ENCODE measurements at places on chromosomes 5 and 9. TPM values are rescaled to one million over a fixed set of nuclear protein-coding genes. Genes with fewer than 3 reads are reported as not detected.

- H3K36me3 ChIP-seq = peaks cover 25% of the 10 kb centered on the region
- no peak for DNase-seq
- no peaks in the 10 kb centered on the region for H3K27me3 ChIP-seq
- 0 out of 2 replicates have a peak, but pooled peaks cover 3% of the 10 kb centered on the region for H3K4me1 ChIP-seq
- no peak overlapping the region for H3K27ac ChIP-seq
Measured at GRCh38 chr9:126415741-126416370, 89.2 kb downstream of the MVB12B start.

DNA sequence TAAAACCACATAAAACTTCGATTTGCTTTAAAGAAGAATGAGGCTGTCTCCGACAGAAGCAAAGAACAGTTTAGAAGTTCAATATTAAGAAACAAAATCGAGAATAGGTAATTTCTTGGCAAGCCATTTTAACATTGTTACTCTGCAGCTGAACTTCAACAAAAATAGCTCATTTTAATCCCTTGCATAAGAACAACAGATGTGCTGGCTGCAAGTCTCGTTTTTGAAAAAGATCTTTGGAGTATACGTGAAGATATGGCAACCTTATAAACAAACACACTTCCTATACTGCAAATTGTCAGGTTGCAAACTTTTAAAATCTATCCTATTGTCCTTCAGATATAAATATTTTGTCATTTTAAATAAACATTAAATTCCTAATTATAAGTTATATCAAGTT is 71.5 kb downstream of the FBN2 start:
- no peak for DNase-seq
- no peaks in the 10 kb centered on the region for H3K27me3 ChIP-seq
- no peaks in the 10 kb centered on the region for H3K4me1 ChIP-seq
- no peak overlapping the region for H3K27ac ChIP-seq
- no peaks in the 10 kb centered on the region for H3K36me3 ChIP-seq

MEF2C gene
- total RNA-seq = not detected

GRCh38 chr9:113990975-113991471 is 87.1 kb downstream of the AMBP start:
- H3K27me3 ChIP-seq = no peaks in the 10 kb centered on the region
- no peak overlapping the region for H3K4me3 ChIP-seq
- no peak for DNase-seq

ROPN1L gene
- not detected for total RNA-seq

GRCh38 chr9:111599092-111599954 is at the start of gene PTGR1:
Gene PTGR1, minus strand, starts transcription at chr9:111599647. Its CDS starts 2,225 bp downstream, at chr9:111597422.
- peak; percentile 35 for DNase-seq
- H3K4me1 ChIP-seq = peaks cover 52% of the 10 kb centered on the region
- H3K27ac ChIP-seq = peak within 1 kb of the TSS; percentile 76
- H3K4me3 ChIP-seq = peak within 1 kb of the TSS; percentile 77
- no peaks in the 10 kb centered on the region for H3K27me3 ChIP-seq

DNA sequence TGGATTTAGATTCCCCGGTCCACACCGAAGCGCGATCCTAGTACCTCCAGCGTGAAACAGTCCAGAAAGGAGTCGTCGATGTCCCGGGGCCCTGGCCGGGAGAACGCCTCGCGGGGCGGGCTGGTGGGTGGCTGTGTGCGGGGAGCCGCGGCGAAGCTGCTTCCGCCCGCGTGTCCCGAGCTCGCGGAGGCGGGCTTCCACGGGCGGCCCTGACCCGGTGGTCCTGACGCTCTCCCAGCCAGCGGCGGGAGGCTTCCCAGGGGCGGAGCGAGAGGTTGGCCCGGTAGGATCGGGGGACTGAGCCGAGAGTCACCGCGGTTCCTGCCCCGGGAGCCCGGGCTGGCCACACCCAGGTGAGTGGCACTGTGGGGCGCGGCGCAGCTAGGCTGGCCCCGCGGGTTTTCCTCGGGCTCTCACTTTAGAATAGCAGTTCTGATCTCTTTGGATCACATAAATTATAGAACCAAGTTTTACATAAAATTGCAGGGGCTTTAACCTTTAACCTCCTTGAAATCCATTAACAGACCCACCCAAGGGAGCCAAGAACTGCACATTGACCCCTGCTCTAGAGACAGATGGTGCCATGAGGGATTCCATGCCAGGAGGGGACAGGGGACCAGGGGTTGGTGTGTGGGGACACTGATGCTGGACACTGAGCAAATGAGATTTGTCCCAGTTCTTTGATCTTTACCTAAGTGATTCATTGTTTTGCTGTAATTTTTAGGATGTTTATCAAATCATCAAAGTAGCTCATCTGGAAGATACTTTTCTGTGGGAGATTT is 29.2 kb upstream of the IL31RA start:
- H3K36me3 ChIP-seq = no peaks in the 10 kb centered on the region
- H3K4me1 ChIP-seq = no peaks in the 10 kb centered on the region
- no peaks in the 10 kb centered on the region for H3K27me3 ChIP-seq
- DNase-seq = no peak
- no peak overlapping the region for H3K27ac ChIP-seq

GRCh38 chr5:74613283-74613682 is 27.2 kb downstream of the ENC1 start:
- no peaks in the 10 kb centered on the region for H3K27me3 ChIP-seq
- no peak for DNase-seq
- H3K36me3 ChIP-seq = no peaks in the 10 kb centered on the region
- no peak overlapping the region for H3K4me3 ChIP-seq
- H3K4me1 ChIP-seq = peaks cover 47% of the 10 kb centered on the region

PCDHA6 gene
- not detected for total RNA-seq

DNA sequence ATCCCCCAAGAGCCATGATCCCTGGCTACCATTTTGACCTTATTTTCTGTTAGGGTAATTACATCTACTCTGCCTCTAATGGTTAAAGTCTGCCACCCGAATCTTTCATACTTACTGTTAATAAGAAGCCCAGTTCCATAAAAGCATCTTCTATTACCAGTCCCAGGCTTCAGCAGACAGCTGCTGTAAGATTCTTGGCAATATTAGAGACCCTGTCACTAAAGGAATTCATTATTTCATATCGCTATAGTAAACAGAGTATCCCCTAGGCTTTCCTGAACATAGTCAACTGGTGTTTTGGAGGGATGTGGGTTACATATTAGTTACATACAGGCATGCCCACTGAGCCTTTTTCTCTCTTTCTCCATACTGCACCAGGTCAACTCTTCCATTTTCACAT is 608.7 kb upstream of the SEMA6A start:
- H3K27me3 ChIP-seq = no peaks in the 10 kb centered on the region
- H3K4me3 ChIP-seq = no peak overlapping the region
- DNase-seq = no peak
- no peaks in the 10 kb centered on the region for H3K36me3 ChIP-seq
- no peak overlapping the region for H3K27ac ChIP-seq
- no peaks in the 10 kb centered on the region for H3K4me1 ChIP-seq

DNA sequence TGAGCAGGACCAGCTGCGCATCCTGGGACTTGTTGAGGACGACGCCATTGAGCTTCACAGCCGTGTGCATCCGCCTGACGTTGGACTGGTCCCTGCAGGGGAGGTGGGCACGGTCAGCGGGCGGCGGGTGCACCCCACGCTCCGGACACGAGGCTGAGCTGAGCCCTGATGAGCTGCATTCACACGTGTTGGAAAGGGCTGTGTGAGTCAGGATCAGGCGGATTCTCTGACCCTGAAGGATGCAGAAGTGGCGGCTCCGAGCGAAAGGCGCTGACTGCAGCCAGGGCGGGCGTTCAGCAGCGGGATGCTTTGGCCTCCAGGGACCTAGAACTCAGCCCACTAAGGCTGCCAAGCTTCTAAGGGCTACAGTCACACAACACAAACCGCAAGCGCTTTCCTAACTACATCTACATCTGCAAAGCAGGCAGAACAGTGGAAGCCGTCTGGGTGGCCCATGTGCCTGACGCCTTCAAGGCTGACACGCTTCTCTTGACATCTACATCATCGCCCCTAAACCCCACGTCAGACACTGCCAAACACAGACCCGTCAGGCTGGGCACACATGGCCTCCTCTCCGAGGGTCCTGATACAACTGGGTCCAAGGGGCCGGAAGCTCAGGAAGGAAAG is 44.9 kb downstream of the NKD2 start:
- no peaks in the 10 kb centered on the region for H3K27me3 ChIP-seq
- peaks cover 54% of the 10 kb centered on the region for H3K36me3 ChIP-seq
- H3K27ac ChIP-seq = no peak overlapping the region

GRCh38 chr5:121027636-121028035 is 563.5 kb downstream of the PRR16 start:
- H3K36me3 ChIP-seq = no peaks in the 10 kb centered on the region
- no peak overlapping the region for H3K4me3 ChIP-seq
- DNase-seq = no peak

IL6ST gene
- 161 TPM for total RNA-seq

GRCh38 chr9:94212531-94212930 is 46.6 kb upstream of the ZNF169 start:
- no peak overlapping the region for H3K4me3 ChIP-seq
- no peak overlapping the region for H3K27ac ChIP-seq
- DNase-seq = no peak
- peaks cover 10% of the 10 kb centered on the region for H3K27me3 ChIP-seq
- H3K36me3 ChIP-seq = no peaks in the 10 kb centered on the region
- H3K4me1 ChIP-seq = 0 out of 2 replicates have a peak, but pooled peaks cover 4% of the 10 kb centered on the region

RGS7BP gene
- total RNA-seq = not detected

DNA sequence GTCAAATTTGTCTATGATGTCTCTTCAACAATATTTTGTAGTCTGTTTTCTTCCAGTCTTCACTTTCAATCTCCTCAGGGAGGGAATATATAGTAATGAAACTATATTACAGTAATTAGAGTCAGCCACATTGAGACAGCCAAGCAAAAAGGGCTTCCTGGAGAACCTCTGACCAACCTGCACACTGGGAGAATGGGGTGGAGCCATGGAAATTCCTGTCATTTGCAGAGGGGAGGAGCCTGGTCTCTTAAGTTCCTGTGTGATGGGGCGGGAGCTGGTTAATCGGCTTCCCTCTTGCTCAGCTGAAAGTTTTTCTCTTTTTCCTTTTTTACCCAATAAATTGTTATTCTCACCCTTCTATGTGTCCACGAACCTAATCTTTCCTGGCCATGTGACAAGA is 1220.0 kb downstream of the PTPRD start:
- H3K4me1 ChIP-seq = no peaks in the 10 kb centered on the region
- H3K27me3 ChIP-seq = no peaks in the 10 kb centered on the region
- H3K4me3 ChIP-seq = no peak overlapping the region
- no peak overlapping the region for H3K27ac ChIP-seq
- H3K36me3 ChIP-seq = no peaks in the 10 kb centered on the region
- no peak for DNase-seq

STPG3 gene
- not detected for total RNA-seq

- H3K4me1 ChIP-seq = peaks cover 9% of the 10 kb centered on the region
- DNase-seq = no peak
- no peaks in the 10 kb centered on the region for H3K27me3 ChIP-seq
- H3K4me3 ChIP-seq = no peak overlapping the region
Measured at GRCh38 chr5:103512500-103512899, 50.1 kb downstream of the NUDT12 start.

PDE6A gene
- total RNA-seq = not detected

GRCh38 chr5:95799191-95799835 is 23.2 kb downstream of the GLRX start:
- H3K27ac ChIP-seq = no peak overlapping the region
- peaks cover 69% of the 10 kb centered on the region for H3K4me1 ChIP-seq
- H3K4me3 ChIP-seq = no peak overlapping the region
- H3K27me3 ChIP-seq = no peaks in the 10 kb centered on the region

DNA sequence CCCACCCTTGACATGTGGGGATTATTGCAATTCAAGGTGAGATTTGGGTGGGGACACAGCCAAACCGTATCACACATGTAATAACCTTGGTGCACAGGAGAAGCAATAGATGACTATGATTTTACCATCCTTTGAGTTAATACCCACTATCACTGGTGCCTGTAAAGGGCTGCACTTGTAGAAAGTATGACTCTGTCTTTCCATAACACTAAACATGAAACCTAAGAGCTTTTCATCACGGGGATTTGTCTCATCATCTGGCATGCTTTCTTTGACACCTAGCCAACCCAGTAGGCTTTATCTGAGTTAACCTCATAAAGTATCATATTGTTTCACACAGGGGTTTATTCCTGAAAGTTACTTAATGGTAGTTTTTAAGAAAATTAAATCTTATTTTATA is 188.9 kb upstream of the TNC start:
- no peaks in the 10 kb centered on the region for H3K27me3 ChIP-seq
- no peaks in the 10 kb centered on the region for H3K4me1 ChIP-seq
- no peak for DNase-seq
- H3K4me3 ChIP-seq = no peak overlapping the region

DNA sequence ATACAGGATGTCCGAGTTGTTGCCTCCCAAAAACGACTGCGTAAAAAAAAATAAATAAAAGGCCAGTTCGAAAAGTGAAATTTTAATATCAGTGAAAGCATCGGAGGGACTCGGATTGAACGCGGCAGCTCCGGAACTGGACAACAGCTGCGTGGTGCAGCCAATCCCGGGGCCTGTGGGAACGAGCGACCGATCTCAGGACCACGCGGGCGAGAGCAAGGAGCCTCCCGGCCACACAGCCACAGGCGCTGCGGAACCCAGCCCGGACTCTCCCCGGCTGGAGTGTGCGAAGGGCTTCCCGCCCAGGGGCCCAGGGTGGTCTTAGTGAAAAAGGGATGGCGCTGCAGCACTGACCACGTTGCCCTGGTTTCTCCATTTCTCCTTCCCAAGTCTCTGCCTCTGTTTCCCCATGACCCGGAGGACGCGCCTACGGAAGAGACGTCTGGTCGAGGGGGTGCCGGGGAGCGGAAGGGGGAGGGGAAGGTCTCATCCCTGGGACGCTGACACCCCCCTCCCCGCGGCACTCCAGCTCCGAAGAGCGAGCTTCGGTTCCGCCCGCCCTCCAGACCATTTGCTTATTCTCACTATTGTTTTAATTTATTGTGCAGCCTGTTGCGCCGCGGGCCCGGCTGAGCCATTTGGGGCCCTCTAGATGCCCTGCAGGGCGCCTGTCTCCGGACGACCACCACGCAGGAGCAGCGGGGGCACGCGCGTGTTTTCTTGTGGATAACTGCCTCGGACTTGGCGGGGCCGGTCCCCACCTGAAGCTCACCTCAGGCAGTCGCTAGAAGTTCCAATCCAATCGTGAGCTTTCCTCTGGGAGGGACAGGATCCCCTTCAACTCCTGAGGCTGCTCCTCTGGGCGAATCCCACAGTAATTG is 303.0 kb downstream of the PARP8 start:
- H3K4me3 ChIP-seq = no peak overlapping the region
- no peaks in the 10 kb centered on the region for H3K4me1 ChIP-seq
- DNase-seq = no peak

ANKRD20A1 gene
- not detected for total RNA-seq

GRCh38 chr5:96680759-96681470 is 18.7 kb downstream of the CAST start:
- H3K4me3 ChIP-seq = no peak overlapping the region
- no peaks in the 10 kb centered on the region for H3K27me3 ChIP-seq
- H3K36me3 ChIP-seq = no peaks in the 10 kb centered on the region
- DNase-seq = no peak
- H3K4me1 ChIP-seq = no peaks in the 10 kb centered on the region

DNA sequence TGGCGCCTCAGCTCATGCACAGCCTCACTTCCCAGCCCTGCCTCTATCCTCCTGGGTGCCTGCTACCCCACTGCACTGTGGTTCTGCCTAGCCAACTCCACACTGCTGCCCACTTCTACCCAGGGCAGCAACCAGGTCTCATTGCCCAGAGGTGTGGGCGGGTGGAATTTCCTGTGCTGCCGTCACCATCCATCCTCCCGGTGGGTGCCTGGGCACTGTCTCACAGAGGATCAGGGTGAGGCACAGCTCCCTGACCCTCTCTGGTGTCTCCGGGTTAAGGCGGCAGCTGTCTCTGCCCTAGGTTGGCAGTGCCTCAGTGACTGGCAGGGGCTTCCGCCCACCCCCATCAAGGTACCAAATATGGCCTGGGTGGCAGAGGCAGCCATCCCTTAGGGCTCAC is 4.3 kb upstream of the MTMR12 start:
- H3K27me3 ChIP-seq = no peaks in the 10 kb centered on the region
- no peak overlapping the region for H3K4me3 ChIP-seq
- peaks cover 48% of the 10 kb centered on the region for H3K4me1 ChIP-seq
- no peak for DNase-seq
- no peak overlapping the region for H3K27ac ChIP-seq

FAM221B gene
- not detected for total RNA-seq

All from HepG2 (cell line).